MCF 10A (cell line): ENCODE measurements at places on chromosomes 1 and 21. TPM values are rescaled to one million over a fixed set of nuclear protein-coding genes. Genes with fewer than 3 reads are reported as not detected.
A peak's percentile ranks its signal among the peaks of the same experiment; 100 is the strongest.

DNA sequence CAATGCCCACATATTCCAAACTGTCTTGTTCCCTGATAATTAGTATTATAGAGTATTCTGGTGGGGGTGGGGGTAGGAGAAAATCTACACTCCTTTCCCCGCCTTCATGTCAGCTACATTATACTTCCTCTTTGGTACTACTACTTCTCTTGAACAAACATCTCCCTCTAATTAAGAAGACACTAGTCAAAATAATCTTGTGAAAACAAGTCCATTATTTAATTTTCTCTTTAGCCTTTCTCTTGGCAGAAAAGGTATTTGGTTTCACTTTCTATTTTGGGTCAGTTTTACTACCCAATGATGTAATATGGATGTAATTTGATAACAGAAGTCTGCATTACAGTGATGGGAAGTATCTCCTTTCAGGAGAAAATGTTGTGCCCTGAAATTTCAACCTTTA, 22.5 kb downstream of the NTMT2 start:
- H3K36me3 ChIP-seq: no peaks in the 10 kb centered on the region
- peak overlapping the region; percentile 60 for H3K4me3 ChIP-seq
- H3K27me3 ChIP-seq: no peaks in the 10 kb centered on the region
- peak; percentile 48 for DNase-seq

DNA sequence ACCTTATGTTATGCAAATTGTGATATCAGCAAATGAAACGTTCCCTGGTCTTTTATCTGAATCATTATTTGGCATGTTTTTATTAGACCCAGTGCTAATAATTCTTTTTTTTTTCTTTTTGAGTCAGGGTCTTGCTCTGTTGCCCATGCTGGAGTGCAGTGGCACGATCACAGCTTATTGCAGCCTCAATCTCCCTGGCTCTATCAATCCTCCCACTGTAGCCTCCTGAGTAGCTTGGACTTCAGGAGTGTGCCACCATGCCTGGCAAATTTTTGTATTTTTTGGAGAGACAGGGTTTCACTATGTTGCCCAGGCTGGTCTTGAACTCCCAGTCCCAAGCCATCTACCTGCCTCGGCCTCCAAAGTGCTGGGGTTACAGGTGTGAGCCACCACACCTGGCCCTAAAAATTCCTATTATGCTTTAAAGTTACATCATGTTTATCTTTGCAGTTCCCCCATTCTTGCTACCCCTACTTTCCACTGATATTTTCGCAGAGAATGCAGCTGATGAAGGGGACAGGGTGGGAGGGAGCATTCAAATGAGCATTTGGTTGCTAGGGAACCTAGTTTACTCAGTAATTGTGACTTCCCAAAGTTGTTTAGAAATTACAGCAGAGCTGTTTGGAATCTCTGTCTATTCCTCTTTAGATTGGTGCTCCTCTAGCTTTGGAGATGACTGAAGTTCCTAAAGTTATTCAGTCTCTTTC, 18.4 kb downstream of the C1orf21 start:
- H3K4me3 ChIP-seq: no peak overlapping the region
- H3K4me1 ChIP-seq: peaks cover 49% of the 10 kb centered on the region
- no peaks in the 10 kb centered on the region for H3K27me3 ChIP-seq
- no peak for DNase-seq

GRCh38 chr1:1677718-1678580, 14.6 kb downstream of the SLC35E2B start:
- no peak overlapping the region for H3K4me3 ChIP-seq
- H3K27ac ChIP-seq: peak overlapping the region; percentile 42
- H3K27me3 ChIP-seq: no peaks in the 10 kb centered on the region
- H3K4me1 ChIP-seq: peaks cover 8% of the 10 kb centered on the region
- H3K36me3 ChIP-seq: peaks cover 42% of the 10 kb centered on the region

GRCh38 chr21:25215698-25216384, 391.4 kb downstream of the MRPL39 start:
- H3K27ac ChIP-seq: no peak overlapping the region
- H3K36me3 ChIP-seq: no peaks in the 10 kb centered on the region
- no peaks in the 10 kb centered on the region for H3K27me3 ChIP-seq
- no peak overlapping the region for H3K4me3 ChIP-seq

The HLX gene
- 2.1 and 2.3 TPM in 2 replicates for total RNA-seq

The ARHGEF10L gene
- total RNA-seq: 5.0 and 12.2 TPM in 2 replicates

The LCK gene
- total RNA-seq: not detected in 2 replicates

- H3K4me3 ChIP-seq: no peak overlapping the region
- DNase-seq: no peak
- peaks cover 12% of the 10 kb centered on the region for H3K36me3 ChIP-seq
- no peak overlapping the region for H3K27ac ChIP-seq
- H3K4me1 ChIP-seq: peaks cover 23% of the 10 kb centered on the region
These were observed 59.5 kb downstream of the MRPS6 start for GRCh38 chr21:34132926-34133325.

GRCh38 chr1:7669559-7670311, 101.4 kb upstream of the VAMP3 start:
- peaks cover 12% of the 10 kb centered on the region for H3K27me3 ChIP-seq
- H3K36me3 ChIP-seq: no peaks in the 10 kb centered on the region
- peak overlapping the region; percentile 30 for H3K4me3 ChIP-seq

The ESPN gene
- 0.68 TPM in 1 of 2 replicates, not detected in the other for total RNA-seq

DNA sequence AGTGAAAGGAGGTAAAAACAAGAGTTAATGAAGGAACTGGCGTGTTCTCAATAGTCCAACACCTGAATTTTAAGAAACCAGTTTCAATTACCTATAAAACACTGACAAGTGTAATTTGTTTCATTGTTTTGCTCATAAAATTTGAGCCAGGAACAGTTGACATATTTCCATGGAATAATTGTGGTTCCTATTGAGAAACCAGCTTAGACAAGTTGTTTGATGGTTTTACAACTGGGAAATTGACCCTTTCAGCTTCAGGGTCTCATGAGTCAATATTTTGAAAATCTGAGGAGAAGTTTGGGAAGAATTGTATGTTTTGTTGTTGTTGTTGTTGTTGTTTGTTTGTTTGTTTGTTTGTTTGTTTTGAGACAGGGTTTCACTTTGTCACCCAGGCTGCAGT, 69.1 kb upstream of the GADD45A start:
- no peak overlapping the region for H3K4me3 ChIP-seq
- H3K36me3 ChIP-seq: no peaks in the 10 kb centered on the region
- peaks cover 37% of the 10 kb centered on the region for H3K4me1 ChIP-seq
- no peak overlapping the region for H3K27ac ChIP-seq
- DNase-seq: no peak
- H3K27me3 ChIP-seq: no peaks in the 10 kb centered on the region

DNA sequence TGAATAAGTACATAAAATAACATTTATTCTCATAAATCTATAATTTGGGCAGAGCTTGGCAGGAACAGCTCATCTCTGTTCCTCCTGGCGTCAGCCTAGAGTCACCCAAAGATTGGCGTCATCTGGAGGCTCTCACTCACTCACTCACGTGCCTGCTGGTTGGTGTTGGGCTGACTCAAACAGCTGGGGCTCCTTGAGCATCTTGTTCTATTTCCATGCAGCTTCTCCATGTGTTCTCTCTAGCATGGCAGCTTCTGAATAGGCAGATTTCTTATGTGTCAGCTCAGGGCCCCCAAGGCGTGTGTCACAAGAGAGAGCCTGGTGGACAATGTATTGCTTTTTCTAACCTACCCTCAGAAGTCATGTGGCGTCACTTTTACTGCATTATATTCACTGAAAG, 70.6 kb upstream of the RAB3GAP2 start:
- no peak overlapping the region for H3K27ac ChIP-seq
- H3K4me3 ChIP-seq: no peak overlapping the region
- H3K36me3 ChIP-seq: peaks cover 8% of the 10 kb centered on the region
- no peak for DNase-seq
- H3K27me3 ChIP-seq: no peaks in the 10 kb centered on the region

- peaks cover 53% of the 10 kb centered on the region for H3K36me3 ChIP-seq
- H3K4me3 ChIP-seq: peak overlapping the region; percentile 88
- H3K27me3 ChIP-seq: no peaks in the 10 kb centered on the region
- H3K27ac ChIP-seq: peak overlapping the region; percentile 69
These were observed 2.0 kb downstream of the IFI16 start for GRCh38 chr1:159011751-159012150.
